ENCODE measurements at places on chromosomes 3 and 15. TPM values are rescaled to one million over a fixed set of nuclear protein-coding genes. Genes with fewer than 3 reads are reported as not detected.

DNA sequence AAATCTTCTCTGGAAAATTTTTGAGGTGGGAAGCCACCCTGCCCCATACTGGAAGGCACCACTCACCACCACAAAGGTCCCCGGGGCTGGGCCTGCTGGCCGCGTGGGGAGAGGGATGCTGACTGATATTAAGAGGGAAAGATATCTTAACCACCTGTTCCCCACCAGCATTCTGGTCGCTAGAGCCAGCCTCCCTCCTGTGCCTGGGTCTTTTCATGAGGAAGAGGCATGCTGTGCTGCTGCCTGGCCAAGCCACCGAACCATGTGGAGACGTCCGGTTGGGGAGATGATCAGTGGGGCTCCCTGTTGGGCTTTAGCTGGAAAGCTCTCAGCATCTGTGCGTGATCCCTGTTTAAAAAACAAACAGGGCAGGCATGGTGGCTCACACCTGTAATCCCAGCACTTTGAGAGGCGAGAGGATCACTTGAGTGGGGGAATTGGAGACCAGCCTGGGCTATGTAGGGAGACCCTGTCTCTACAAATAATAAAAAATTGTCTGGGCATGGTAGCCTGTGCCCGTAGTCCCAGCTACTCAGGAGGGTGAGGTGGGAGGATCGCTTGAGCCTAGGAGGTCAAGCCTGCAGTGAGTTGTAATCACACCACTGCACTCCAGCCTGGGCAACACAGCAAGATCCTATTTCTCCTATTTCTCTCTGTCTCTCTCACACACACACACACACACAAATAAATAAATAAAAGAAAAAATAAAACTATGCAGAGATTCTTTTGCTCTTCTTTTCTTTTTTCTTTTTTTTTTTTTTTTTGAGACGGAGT is 1.0 kb downstream of the KLHL18 start:
- H3K4me3 ChIP-seq: peak overlapping the region; percentile 100
- DNase-seq: peak; percentile 32
- H3K27me3 ChIP-seq: no peaks in the 10 kb centered on the region
- peaks cover 17% of the 10 kb centered on the region for H3K4me1 ChIP-seq
- peak overlapping the region; percentile 87 for H3K27ac ChIP-seq
- H3K36me3 ChIP-seq: peaks cover 4% of the 10 kb centered on the region

DNA sequence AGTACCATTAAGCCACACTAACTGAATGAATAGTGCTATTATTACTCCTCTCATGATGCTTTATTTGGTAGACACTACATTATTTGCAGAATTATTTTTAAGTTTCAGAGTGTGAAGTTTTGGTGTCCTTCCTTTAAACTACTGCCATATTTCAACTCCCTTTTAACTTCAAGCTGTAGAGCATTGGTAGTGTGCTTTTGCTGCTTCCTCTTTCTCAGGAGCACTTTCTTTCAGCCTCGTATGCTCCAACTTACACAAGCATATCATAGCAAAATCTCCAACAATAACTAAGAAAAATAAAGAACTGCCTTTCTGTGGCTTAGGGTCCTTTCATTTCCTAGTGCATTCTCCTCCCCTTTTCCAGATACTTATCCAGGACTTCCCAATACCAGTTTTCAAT is 476.4 kb upstream of the AGTR1 start:
- no peak for DNase-seq
- H3K4me1 ChIP-seq: no peaks in the 10 kb centered on the region
- H3K4me3 ChIP-seq: no peak overlapping the region

ZNF662 gene
- total RNA-seq: 2.9 TPM

DNA sequence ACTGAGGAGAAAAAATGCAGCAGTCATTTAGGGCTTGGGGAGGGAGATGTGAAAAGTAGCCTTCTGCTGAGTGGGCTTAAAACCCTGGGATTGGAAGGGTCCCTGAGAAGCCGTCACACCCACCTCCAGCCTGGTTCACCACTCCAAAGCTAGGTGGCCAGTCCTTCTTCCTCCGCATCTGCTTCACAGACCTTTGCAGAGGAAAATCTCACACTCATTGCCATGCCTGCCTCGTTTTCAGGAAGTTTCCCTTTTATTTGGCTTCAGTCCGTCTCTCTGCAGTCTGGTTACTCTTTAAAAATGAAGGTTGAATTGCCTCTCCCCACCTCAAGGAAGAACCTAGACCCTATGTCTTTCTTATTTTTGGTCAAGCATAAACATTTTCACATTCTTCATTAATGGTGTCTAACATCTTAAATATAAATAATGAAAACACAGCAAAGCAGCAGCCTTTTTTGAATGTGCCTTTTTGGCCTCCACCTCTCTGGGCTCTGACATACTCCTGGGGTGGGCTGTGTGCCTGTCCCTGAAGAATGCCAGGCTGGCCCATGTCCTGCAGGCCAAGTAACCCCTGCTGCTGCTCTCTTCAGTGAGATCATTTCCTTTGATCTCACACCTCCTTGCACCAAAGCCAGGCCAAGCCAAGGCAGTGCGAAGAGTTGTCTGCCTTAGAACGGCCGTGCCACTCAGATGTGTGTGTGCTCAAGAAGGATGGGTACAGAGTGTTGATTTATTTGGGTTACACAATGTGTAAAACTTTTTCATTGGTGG is 11.0 kb downstream of the MRAS start:
- no peaks in the 10 kb centered on the region for H3K27me3 ChIP-seq
- peak overlapping the region; percentile 24 for H3K27ac ChIP-seq
- DNase-seq: no peak
- H3K4me3 ChIP-seq: no peak overlapping the region
- no peaks in the 10 kb centered on the region for H3K36me3 ChIP-seq
- peaks cover 7% of the 10 kb centered on the region for H3K4me1 ChIP-seq

DNA sequence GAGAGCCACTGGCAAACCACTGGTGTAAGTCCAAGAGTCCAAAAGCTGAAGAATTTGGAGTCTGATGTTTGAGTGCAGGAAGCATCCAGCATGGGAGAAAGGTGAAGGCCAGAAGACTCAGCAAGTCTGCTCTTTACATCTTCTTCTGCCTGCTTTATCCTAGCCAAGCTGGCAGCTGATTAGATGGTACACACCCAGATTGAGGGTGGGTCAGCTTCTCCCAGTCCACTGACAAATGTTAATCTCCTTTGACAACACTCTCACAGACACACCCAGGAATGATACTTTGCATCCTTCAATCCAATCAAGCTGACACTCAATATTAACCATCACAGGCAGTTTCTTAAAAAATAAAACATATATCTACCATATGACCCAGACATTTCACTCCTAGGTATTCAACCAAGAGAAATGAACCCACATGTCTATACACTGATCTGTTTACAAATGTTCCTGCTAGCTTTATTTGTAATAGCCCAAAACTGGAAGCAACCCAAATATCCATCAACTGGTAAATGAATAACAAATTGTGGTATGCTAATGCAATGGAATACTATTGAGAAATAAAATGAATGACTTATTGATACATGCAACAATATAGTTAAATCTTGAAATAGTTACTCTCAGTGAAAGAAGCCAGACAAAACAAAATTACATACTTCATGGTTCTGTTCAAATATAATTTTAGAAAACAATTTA is 373.8 kb downstream of the ZNF385D start:
- peaks cover 20% of the 10 kb centered on the region for H3K4me1 ChIP-seq
- H3K27ac ChIP-seq: no peak overlapping the region
- H3K4me3 ChIP-seq: no peak overlapping the region
- no peaks in the 10 kb centered on the region for H3K27me3 ChIP-seq
- DNase-seq: no peak

DNA sequence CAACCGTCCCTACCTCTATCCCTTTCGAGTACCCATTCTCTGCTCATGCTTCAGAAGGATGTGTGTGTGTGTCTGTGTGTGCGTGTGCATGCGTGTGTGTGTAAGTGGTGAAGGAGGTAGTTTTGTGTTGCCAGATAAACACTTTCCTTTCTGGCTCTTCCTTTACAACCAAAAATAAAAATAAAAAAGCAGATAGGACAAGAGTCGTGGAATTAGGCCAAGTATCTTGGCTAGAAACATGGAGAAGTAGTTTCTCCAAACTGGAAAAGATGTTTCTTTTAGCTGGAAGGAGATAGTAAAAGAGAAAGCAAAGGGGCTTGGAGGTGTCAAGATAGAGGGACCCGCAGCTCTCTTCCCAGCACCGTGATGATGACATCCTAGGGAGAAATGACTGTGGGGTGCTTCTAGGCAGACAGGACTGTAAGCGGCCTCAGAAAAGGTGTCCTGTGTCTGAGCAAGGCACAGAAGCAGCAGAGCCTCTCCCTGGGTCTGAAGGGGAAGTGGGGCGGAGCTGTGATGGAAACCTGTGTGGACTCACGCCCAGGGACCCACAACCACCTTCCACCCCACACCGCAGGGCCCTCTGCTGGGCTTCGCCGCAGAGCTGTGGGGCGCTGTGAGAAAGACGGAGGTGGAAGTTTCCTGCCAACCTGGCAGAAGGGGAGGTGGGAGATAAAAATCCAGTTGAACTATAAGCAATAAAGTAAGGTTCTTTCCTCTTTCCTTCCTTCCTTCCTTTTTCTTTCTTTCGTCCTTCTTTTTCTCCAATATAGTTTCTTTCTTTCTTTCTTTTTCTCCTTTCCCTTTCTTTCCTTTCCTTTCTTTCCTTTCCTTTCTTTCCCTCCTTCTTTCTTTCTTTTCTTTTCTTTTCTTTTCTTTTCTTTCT is 35.3 kb downstream of the MUC20 start:
- no peaks in the 10 kb centered on the region for H3K36me3 ChIP-seq
- no peak overlapping the region for H3K4me3 ChIP-seq
- no peak for DNase-seq
- H3K27me3 ChIP-seq: no peaks in the 10 kb centered on the region
- H3K4me1 ChIP-seq: peaks cover 5% of the 10 kb centered on the region

GRCh38 chr15:36438499-36438898 is 140.9 kb upstream of the CDIN1 start:
- H3K4me3 ChIP-seq: no peak overlapping the region
- H3K4me1 ChIP-seq: 0 out of 2 replicates have a peak, but pooled peaks cover under 1% of the 10 kb centered on the region
- H3K36me3 ChIP-seq: no peaks in the 10 kb centered on the region
- H3K27ac ChIP-seq: no peak overlapping the region
- DNase-seq: no peak
- no peaks in the 10 kb centered on the region for H3K27me3 ChIP-seq

GRCh38 chr15:67110958-67111864 is 45.8 kb downstream of the SMAD3 start:
- peaks cover 38% of the 10 kb centered on the region for H3K4me1 ChIP-seq
- H3K36me3 ChIP-seq: peaks cover 28% of the 10 kb centered on the region
- H3K4me3 ChIP-seq: no peak overlapping the region
- H3K27ac ChIP-seq: no peak overlapping the region

DNA sequence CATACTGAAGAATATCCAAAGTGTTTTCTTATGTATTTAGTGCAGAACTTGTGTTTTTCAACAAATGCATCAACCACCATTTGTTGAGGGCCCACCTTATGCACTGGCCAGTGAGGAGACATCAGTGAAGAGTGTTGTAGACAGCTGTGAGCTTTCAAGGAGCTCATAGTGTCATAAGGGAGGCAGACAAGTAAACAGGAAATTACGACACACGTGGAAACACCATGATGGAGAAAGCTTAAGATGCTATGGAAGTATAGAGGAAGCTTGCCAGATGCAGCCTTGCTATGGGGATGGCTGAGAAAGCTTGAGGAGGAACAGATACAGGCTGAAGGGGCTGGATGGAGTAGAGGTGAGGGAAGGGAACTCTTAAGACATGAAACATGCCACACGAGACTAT is 50.8 kb upstream of the PSMD6 start:
- no peaks in the 10 kb centered on the region for H3K4me1 ChIP-seq
- H3K27me3 ChIP-seq: no peaks in the 10 kb centered on the region
- H3K36me3 ChIP-seq: no peaks in the 10 kb centered on the region
- no peak overlapping the region for H3K27ac ChIP-seq
- no peak for DNase-seq

PDIA5 gene
- total RNA-seq: 41.5 TPM

TMEM266 gene
- 6.2 TPM for total RNA-seq

- peaks cover 3% of the 10 kb centered on the region for H3K27me3 ChIP-seq
- no peak overlapping the region for H3K27ac ChIP-seq
These were observed 15.6 kb upstream of the FAM98B start for GRCh38 chr15:38438031-38438986.

GRCh38 chr15:97144377-97144711 is 813.8 kb downstream of the NR2F2 start:
- no peaks in the 10 kb centered on the region for H3K27me3 ChIP-seq
- no peak for DNase-seq
- no peak overlapping the region for H3K4me3 ChIP-seq
- H3K36me3 ChIP-seq: no peaks in the 10 kb centered on the region

- no peak for DNase-seq
- peak overlapping the region; percentile 9 for H3K27ac ChIP-seq
- H3K27me3 ChIP-seq: no peaks in the 10 kb centered on the region
- peaks cover 2% of the 10 kb centered on the region for H3K36me3 ChIP-seq
- no peak overlapping the region for H3K4me3 ChIP-seq
- peaks cover 19% of the 10 kb centered on the region for H3K4me1 ChIP-seq
These were observed 353.9 kb upstream of the KCNMB2 start for GRCh38 chr3:178182337-178182779.

DNA sequence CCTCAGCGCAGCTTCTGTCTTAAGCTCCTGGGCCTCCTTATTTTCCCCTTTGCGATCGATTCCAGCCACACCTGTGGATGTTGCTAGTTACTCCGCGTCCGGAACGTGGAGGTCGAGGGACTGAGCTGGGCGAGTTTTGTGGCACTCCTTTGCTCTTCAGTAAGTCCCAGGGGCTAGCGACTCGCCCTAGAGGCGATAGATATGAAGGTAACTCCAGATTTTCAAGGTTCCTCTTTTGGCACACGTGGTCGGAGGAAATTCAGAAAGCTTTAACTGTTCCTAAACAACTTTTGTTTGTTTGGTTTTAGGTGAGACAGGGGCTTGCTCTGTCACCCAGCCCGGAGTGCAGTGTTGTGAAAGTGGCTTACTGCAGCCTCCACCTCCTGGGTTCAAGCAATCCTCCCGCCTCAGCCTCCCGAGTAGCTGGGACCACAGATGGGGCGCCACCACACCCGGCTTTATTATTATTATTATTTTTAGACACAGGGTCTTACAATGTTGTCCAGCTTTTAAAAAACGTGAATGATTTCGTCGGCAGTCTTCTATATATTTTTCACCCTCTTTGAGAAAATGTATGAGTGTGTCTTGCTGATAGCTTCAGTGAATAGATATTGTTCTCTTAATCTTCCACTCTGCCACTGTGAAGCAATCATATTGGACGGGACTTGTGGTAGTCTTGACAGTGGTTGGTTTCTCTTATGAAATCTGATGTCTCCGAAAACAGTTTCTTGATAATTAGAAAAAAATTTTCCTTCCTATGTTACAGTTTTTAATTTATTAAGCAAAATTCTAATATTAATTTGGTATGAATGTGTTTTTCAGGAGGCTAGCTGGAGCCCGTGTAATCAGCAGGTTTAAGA is 785 bp downstream of the MFSD1 start:
- H3K4me1 ChIP-seq: peaks cover 8% of the 10 kb centered on the region
- peak overlapping the region; percentile 90 for H3K4me3 ChIP-seq
- H3K27ac ChIP-seq: no peak overlapping the region
- DNase-seq: no peak
- H3K27me3 ChIP-seq: peaks cover 38% of the 10 kb centered on the region
- H3K36me3 ChIP-seq: no peaks in the 10 kb centered on the region

DNA sequence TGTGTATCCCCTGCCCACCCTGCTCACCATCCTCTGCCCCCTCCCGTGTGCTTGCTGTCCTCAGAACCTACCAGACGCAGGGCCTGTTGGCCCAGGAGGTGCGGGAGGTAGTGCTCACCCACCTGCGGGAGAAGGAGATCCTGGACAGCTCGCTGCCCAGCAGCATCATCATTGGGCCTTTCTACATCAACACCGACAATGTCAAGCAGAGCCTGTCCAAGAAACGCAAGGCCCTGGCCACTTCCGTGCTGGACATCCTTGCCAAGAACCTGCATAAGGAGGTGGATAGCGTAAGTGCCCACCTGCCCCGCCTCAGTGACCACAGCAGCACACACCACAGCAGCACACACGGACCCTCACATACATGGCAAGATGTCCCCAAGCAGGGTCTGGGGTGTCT is 33.0 kb downstream of the DNAH1 start:
- no peak overlapping the region for H3K27ac ChIP-seq
- H3K36me3 ChIP-seq: no peaks in the 10 kb centered on the region
- no peaks in the 10 kb centered on the region for H3K4me1 ChIP-seq
- H3K27me3 ChIP-seq: no peaks in the 10 kb centered on the region
- no peak for DNase-seq
- H3K4me3 ChIP-seq: no peak overlapping the region
